Left lobe of liver (tissue), 2 donors: ENCODE measurements at places on chromosomes 5 and 9. TPM values are rescaled to one million over a fixed set of nuclear protein-coding genes. Genes with fewer than 3 reads are reported as not detected.

DNA sequence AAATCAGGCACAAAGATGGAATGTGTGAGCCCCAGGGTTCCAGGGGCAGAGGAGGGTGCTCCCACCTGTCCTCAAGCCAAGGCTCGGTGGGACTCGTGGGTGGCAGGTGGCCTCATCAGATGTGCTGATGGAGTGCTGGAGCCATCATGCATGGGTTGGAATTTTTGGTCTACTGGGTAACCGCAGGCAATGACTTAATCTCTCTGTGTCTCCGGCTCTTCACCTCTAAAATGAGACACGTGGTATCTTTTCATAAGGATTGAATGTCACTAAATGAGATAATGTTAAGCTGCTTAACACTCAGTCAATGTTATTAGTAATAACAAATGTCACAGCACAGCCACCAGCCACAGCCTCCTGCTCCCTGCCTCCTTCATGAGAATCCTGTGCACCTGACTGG lies 245.5 kb downstream of the HSPA4 start:
- DNase-seq = no peak

GRCh38 chr5:22056601-22057000 lies 796.5 kb downstream of the CDH12 start:
- no peak for DNase-seq

- no peak for DNase-seq
Measured at GRCh38 chr5:56919942-56920662, 10.7 kb downstream of the SETD9 start.

GRCh38 chr9:113477661-113478060 lies 14.1 kb downstream of the RGS3 start:
- peak; percentile 27 for DNase-seq

DNA sequence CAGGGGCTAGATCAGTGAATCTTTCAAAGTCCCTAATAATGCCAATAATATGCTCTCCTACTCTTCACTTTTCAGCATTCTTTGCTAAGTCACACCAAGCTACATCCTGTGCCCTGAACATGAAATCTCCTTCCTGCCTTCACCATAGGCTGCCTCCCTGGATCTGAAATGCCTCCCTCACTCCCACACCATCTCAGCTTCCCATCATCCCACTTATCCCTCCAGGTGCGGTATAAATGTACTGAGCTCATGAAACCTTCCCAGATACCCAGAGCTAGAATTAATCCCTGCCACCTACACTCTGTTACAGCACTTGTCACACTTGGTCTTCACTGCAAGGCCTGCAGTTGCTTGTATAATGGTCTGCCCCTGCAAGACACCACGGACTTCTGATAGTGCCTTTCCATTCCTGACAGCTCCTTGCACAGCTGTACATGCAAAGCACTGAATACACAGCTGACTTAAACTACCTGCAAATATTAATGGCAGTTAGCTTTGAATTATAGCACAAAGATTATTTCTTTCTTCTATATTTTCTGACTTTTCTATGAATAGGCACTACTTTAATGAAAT lies 250.4 kb downstream of the EBF1 start:
- no peak for DNase-seq

- no peak for DNase-seq
Measured at GRCh38 chr5:143471666-143472464, 68.4 kb upstream of the NR3C1 start.

GRCh38 chr5:61746831-61747575 lies 414.9 kb downstream of the ZSWIM6 start:
- no peak for DNase-seq

DNA sequence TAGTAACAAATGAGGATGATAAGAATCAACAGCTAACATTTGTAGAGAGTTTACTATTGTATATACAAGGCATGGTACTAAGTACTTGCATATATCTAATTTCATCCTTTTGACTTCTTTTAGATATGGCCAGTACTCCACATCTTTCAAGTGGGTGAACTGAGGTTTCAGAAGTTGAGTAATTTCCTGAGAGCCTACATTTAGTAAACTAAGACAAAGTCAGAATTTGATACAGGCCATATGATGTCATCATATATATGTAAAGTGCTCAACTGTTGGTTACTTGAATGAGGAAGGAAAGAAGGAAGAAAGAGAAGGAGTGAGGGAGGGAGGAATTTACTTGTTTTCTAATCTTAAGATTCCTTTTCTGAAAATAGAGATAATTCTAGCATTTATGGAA lies 52.8 kb downstream of the GRIA1 start:
- DNase-seq = no peak

Gene PLPP7
- total RNA-seq = 0.30 TPM

Gene GMCL2
- not detected for total RNA-seq

Gene FANCC
- total RNA-seq = 29.2 TPM

Gene IL11RA
- 26.5 TPM for total RNA-seq

Gene F2R
- 5.4 TPM for total RNA-seq

Gene FAM169A
- total RNA-seq = 3.4 TPM

Gene PLAC8L1
- not detected for total RNA-seq

Gene TTC23L
- total RNA-seq = not detected

Gene LHX3
- not detected for total RNA-seq

Gene IFNA21
- total RNA-seq = not detected

Gene MCC
- total RNA-seq = 36.3 TPM
